ENCODE measurements at places on chromosomes 11 and 22. TPM values are rescaled to one million over a fixed set of nuclear protein-coding genes. Genes with fewer than 3 reads are reported as not detected.

GRCh38 chr11:63015521-63016215 lies at the start of gene SLC22A8:
Gene SLC22A8 (minus strand): TSS chr11:63015841. CDS start chr11:63014958, 883 bp downstream.
- H3K36me3 ChIP-seq, result peaks cover 8% of the 10 kb centered on the region
- peaks cover 2% of the 10 kb centered on the region for H3K4me1 ChIP-seq
- no peak for DNase-seq
- H3K4me3 ChIP-seq, result no peak within 1 kb of the TSS

DNA sequence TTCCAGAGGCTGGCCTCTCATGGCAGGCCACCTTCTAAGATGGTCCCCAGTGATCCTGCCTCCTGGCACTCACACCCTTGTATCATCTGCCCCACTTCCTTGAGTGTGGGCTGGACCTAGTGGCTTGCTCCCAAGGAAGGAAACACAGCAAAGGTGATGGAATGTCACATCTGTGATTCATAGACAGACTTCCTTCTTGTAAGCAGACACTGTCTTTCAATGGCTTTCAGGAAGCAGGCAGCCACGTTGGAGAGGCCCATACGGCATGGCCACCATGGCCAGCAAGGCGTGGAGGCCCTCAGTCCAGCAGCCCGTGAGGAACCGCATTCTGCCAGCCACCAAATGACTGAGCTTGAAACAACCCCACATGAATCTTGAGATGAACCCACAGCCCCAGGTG lies 11.3 kb downstream of the LMO1 start:
- peaks cover 3% of the 10 kb centered on the region for H3K36me3 ChIP-seq
- H3K27me3 ChIP-seq, result peaks cover 26% of the 10 kb centered on the region
- H3K27ac ChIP-seq, result no peak overlapping the region
- H3K4me1 ChIP-seq, result no peaks in the 10 kb centered on the region
- DNase-seq, result no peak

DNA sequence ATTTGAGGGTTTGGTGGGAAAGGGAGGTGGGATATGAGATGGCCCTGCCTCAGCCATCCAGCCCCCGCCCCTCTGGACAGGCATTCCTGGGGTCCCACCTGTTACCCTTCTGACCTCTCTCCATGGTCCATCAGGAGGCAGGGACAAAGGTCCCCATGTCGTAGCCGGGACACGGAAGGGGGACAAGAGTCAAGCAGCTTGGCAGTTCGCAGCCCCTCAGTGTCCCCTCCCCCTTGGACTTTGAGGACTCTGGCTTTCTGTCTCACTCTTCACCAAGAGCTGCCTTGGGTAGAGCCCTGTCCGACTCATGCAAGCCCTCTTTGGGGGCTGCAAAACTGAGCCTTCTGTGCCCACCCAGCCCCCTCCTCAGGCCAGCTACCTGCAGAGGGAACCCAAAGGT lies 30.2 kb downstream of the TRIM29 start:
- peaks cover 4% of the 10 kb centered on the region for H3K4me1 ChIP-seq
- H3K27ac ChIP-seq, result no peak overlapping the region
- H3K36me3 ChIP-seq, result no peaks in the 10 kb centered on the region
- H3K27me3 ChIP-seq, result peaks cover 66% of the 10 kb centered on the region
- H3K4me3 ChIP-seq, result no peak overlapping the region
- DNase-seq, result no peak

GRCh38 chr22:47398491-47398890 lies 636.0 kb downstream of the TBC1D22A start:
- H3K4me1 ChIP-seq, result peaks cover 4% of the 10 kb centered on the region
- H3K36me3 ChIP-seq, result no peaks in the 10 kb centered on the region
- no peak for DNase-seq
- no peak overlapping the region for H3K27ac ChIP-seq

GRCh38 chr11:20754933-20755332 lies 85.5 kb downstream of the NELL1 start:
- H3K27me3 ChIP-seq, result no peaks in the 10 kb centered on the region
- H3K36me3 ChIP-seq, result no peaks in the 10 kb centered on the region
- no peaks in the 10 kb centered on the region for H3K4me1 ChIP-seq
- DNase-seq, result no peak
- no peak overlapping the region for H3K27ac ChIP-seq

ZNF214 gene
- not detected for total RNA-seq

SERPING1 gene
- not detected for total RNA-seq

DNA sequence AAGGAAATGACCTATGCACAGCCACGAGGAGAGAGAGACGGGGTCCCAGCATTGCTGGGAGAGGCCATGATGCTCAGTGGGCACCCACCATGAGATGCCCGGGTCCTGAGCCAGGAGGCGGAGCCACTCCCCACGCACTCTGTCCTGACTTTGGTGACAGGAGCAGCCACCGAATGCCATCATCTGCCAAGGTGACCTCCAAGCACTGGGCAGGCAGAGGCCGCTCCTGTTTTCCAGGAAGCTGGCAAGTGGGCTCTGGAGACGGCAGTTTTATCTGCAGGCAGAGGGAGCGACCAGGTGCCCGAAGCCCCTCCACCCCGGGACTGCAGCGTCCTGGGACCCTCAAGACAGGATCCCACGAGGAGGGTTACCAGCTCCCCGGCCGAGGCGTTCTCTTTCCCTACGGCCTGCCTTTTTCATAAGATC lies 453.9 kb downstream of the BRD1 start:
- H3K27ac ChIP-seq, result no peak overlapping the region
- peaks cover 47% of the 10 kb centered on the region for H3K27me3 ChIP-seq
- H3K4me3 ChIP-seq, result no peak overlapping the region
- peaks cover 2% of the 10 kb centered on the region for H3K4me1 ChIP-seq
- no peak for DNase-seq

DNA sequence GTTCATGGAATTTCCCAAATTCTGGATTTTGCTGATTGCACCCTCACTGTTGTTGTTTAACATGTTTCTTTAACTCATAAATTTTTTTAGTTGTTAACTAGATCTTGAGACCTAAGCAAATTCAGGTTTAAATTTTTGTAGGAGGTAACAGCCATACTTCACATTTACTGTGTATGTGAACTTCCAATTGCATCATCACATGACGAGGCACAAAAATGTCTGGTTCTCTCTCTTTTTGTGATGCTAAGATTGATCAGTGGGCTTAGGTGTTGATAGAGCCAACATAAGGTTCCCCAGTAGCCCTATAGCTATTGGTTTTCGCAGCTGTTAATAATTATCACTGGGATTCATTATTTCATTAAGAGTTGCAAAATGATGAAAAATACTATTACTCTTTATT lies 277.5 kb downstream of the TMEM135 start:
- no peaks in the 10 kb centered on the region for H3K27me3 ChIP-seq
- DNase-seq, result no peak
- H3K27ac ChIP-seq, result no peak overlapping the region
- H3K4me3 ChIP-seq, result no peak overlapping the region

GRCh38 chr11:128803011-128803410 lies 64.1 kb downstream of the KCNJ1 start:
- H3K36me3 ChIP-seq, result peaks cover 11% of the 10 kb centered on the region
- peaks cover 23% of the 10 kb centered on the region for H3K4me1 ChIP-seq
- peak overlapping the region; percentile 70 for H3K27ac ChIP-seq

NELL1 gene
- not detected for total RNA-seq

GRCh38 chr11:132358573-132358953 lies 988.1 kb downstream of the NTM start:
- peak overlapping the region; percentile 12 for H3K27ac ChIP-seq
- no peaks in the 10 kb centered on the region for H3K27me3 ChIP-seq
- peaks cover 21% of the 10 kb centered on the region for H3K4me1 ChIP-seq
- H3K4me3 ChIP-seq, result peak overlapping the region; percentile 70
- H3K36me3 ChIP-seq, result no peaks in the 10 kb centered on the region
- no peak for DNase-seq

DNA sequence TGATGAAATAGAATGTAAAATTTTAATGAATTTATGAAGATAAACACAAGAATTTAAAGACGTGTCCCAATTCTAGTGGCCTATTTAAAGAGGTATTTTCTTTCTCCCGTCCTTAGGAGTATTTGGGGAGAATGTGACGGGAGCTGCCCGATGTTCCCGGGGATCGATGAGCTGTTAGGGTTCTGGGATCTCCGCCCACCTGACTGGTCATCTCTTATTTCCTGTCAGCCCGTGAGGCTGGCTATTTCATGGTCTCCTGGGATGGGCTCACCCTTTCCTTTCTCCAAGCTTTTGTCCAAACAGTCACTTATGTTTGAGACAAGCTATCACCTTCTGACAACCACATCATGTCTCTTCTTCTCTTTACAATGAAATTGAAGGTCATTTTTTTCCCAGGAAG lies 16.9 kb upstream of the CLMP start:
- peaks cover 69% of the 10 kb centered on the region for H3K27me3 ChIP-seq
- no peak for DNase-seq
- no peaks in the 10 kb centered on the region for H3K4me1 ChIP-seq

- peaks cover 4% of the 10 kb centered on the region for H3K36me3 ChIP-seq
- H3K4me3 ChIP-seq, result no peak overlapping the region
- peaks cover 54% of the 10 kb centered on the region for H3K4me1 ChIP-seq
- no peaks in the 10 kb centered on the region for H3K27me3 ChIP-seq
Measured at GRCh38 chr11:59610289-59610688, 5.3 kb downstream of the OSBP start.

DNA sequence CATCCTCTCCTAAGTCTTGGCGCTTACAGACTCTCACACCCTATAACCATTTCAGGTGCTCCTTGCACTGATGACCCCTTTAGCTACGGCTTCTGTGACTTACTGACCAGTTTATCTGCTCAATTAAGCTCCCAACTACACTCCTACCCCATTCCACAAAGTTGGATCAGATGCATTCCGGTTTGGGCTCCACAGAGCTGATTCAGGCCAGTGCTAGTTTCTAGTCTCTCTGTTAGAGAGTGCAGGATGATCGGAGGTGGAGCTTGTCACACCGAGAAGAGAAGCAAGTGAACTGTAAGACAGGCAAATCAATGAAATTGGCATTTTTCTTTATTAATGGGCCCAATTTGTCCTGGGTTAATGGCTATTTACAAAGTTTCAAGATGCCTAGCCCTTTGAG lies 436.8 kb upstream of the CADM1 start:
- no peak overlapping the region for H3K4me3 ChIP-seq
- DNase-seq, result no peak
- H3K4me1 ChIP-seq, result no peaks in the 10 kb centered on the region
- no peaks in the 10 kb centered on the region for H3K27me3 ChIP-seq
- no peaks in the 10 kb centered on the region for H3K36me3 ChIP-seq

DNA sequence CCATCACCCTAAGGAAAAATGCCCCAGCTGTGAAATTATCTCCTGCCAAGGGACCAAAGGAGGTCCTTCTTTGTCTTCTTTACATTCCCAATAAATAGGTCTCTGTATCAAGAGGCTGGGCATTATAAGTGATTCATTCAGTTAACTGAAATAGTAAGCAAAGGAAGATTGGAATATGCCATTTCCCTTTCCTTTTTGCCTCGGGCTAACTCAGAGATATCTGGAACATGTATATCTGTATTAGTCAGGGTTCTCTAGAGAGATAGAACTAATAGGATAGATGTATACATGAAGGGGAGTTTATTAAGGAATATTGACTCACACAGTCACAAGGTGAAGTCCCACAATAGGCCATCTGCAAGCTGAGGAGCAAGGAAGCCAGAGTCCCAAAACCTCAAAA lies 15.3 kb upstream of the CWF19L2 start:
- H3K4me3 ChIP-seq, result no peak overlapping the region
- DNase-seq, result no peak
- no peaks in the 10 kb centered on the region for H3K36me3 ChIP-seq
- H3K27me3 ChIP-seq, result peaks cover 74% of the 10 kb centered on the region
- no peaks in the 10 kb centered on the region for H3K4me1 ChIP-seq
- H3K27ac ChIP-seq, result no peak overlapping the region

GRCh38 chr11:8247312-8247711 lies 16.4 kb downstream of the LMO1 start:
- no peak for DNase-seq
- H3K27me3 ChIP-seq, result peaks cover 67% of the 10 kb centered on the region
- no peak overlapping the region for H3K4me3 ChIP-seq
- H3K4me1 ChIP-seq, result peaks cover 3% of the 10 kb centered on the region
- no peak overlapping the region for H3K27ac ChIP-seq

DNA sequence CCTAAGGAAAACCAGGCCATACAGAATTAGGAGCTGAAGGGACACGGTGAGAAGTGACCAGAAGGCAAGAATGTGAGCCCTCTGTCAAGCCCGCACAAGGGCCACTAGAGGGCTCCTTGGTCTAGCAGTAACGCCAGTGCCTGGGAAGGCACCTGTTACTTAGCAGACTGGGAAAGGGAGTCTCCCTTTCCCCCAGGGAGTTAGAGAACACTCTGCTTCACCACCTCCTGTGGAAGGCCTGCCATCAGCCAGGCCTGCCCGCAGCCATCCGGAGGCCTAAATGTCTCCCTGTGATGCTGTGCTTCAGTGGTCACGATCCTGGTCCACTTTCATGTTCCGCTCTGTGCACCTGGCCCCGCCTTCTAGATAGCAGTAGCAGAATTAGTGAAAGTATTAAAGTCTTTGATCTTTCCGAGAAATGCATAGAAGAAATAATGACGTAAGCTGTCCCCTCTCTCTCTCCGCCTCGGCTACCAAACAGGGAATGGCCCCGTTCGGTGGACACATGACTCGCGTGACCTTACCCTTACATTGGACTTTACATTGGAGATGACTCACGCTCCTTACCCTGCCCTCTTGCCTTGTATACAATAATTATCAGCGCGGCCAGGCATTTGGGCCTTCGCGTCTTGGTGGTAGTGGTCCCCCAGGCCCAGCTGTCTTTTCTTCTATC lies 10.7 kb upstream of the GSTP1 start:
- H3K4me3 ChIP-seq, result no peak overlapping the region
- H3K27ac ChIP-seq, result no peak overlapping the region
- peaks cover 8% of the 10 kb centered on the region for H3K4me1 ChIP-seq

DNA sequence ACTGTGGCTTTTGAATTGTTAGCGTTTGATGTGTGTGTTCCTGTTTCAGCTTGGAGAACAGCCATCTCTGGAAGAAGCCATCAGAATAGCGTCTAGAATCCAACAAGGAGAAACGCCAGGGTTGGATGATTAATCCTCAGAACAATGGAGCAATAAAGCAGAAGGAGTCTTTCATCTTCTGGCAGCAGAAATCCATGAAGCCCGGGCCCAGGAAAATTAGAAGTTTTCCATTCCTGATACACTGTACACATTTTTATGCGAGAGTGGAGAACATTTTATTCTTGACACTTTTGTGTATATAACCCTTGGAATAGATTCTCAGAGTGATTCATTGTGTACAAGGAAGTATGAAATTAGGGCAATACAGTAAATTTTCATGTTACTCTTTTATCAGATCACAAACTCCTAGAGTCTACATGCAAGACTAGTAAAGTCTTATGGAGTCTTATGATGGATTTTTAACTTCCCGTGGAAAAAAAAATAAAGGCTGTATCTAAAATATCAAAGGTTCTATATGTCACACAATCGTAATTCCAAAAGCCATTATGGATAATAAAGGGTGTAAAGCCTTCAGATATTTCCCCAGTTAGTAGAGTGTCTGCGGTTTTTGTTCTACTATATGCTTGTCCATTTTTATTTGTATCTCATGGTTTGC lies 45.9 kb upstream of the WEE1 start:
- peak overlapping the region; percentile 14 for H3K27ac ChIP-seq
- H3K4me3 ChIP-seq, result no peak overlapping the region
- H3K4me1 ChIP-seq, result peaks cover 2% of the 10 kb centered on the region

PKDREJ gene
- not detected for total RNA-seq

- H3K4me3 ChIP-seq, result peak overlapping the region; percentile 43
- H3K27me3 ChIP-seq, result no peaks in the 10 kb centered on the region
- H3K4me1 ChIP-seq, result peaks cover 48% of the 10 kb centered on the region
- DNase-seq, result no peak
- no peak overlapping the region for H3K27ac ChIP-seq
Measured at GRCh38 chr22:38713921-38714320, 8.2 kb downstream of the GTPBP1 start.

Measured in T-helper 17 cell (primary cell).